ENCODE measurements at places on chromosomes 5 and 9.

- no peak for DNase-seq
- H3K27me3 ChIP-seq = peaks cover 11% of the 10 kb centered on the region
- H3K4me1 ChIP-seq = peaks cover 15% of the 10 kb centered on the region
Observed at GRCh38 chr9:136762915-136763648, 1.2 kb downstream of the LCN15 start.

GRCh38 chr5:175659546-175660253 is 1.8 kb downstream of the HRH2 start:
- H3K27me3 ChIP-seq = peaks cover 12% of the 10 kb centered on the region
- peaks cover 14% of the 10 kb centered on the region for H3K4me1 ChIP-seq
- H3K27ac ChIP-seq = no peak overlapping the region
- no peak for DNase-seq

DNA sequence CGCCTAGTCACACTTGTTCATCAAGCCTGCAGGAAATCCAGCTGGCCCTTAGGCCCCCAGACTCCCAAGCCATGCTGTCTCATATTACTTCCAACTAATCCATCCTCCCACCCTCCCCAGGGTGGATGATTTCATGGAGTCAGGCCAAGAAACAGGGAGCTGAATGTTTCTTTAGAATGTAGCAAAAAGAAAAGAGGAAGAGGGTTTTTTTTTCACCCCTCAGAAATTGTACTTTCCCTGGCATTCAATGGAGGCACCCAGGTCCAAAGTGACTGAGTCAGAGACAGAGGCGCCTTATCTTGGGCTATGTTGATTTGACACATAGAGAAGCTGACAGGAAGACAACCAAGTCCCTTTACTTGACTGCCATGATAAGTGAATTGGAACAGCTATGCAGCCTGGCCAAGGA is 260.2 kb upstream of the NR4A3 start:
- no peaks in the 10 kb centered on the region for H3K4me1 ChIP-seq
- no peak overlapping the region for H3K4me3 ChIP-seq
- no peaks in the 10 kb centered on the region for H3K36me3 ChIP-seq
- no peaks in the 10 kb centered on the region for H3K27me3 ChIP-seq

DNA sequence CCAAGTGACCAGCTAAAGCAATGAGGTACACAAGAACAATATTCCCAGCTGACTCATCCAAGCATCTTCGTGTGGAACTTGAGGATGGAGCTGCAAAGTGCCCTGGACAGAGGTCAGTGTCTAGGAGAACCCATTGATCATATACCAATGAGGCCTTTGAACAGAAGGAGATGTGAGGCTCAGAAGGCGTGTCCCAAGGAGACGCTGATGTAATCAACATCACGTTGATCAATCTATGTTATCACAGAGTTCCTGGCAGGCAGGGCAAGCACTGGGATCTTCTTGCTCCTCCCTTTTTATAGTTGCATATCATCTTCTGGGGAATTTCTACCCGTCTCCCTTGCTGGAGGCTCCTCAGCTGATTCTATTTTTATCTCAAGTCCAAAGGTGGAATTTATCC is 163.4 kb downstream of the TRPM6 start:
- H3K27ac ChIP-seq = no peak overlapping the region
- H3K4me3 ChIP-seq = no peak overlapping the region
- H3K27me3 ChIP-seq = no peaks in the 10 kb centered on the region
- DNase-seq = no peak
- H3K4me1 ChIP-seq = peaks cover 14% of the 10 kb centered on the region

DNA sequence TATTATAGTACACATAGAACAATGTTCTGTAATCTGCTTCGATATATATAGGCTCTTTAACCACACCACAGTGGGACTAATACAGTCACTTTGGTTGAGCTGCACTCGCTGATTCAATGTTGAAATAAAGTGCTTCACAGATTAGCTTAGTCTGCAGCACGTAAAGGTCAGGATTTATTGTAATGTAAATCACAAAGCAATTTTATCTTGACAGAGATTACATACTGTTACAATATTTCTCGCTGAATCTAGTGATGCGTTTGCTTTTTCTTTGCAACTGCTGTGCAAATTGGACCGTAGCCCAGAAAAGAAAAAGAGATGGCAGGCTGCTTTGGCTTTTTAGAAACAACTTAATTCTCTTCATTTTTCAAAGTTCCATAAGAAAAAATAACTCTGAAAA is 52.9 kb downstream of the CETN3 start:
- no peak overlapping the region for H3K27ac ChIP-seq
- no peak overlapping the region for H3K4me3 ChIP-seq
- H3K4me1 ChIP-seq = no peaks in the 10 kb centered on the region

DNA sequence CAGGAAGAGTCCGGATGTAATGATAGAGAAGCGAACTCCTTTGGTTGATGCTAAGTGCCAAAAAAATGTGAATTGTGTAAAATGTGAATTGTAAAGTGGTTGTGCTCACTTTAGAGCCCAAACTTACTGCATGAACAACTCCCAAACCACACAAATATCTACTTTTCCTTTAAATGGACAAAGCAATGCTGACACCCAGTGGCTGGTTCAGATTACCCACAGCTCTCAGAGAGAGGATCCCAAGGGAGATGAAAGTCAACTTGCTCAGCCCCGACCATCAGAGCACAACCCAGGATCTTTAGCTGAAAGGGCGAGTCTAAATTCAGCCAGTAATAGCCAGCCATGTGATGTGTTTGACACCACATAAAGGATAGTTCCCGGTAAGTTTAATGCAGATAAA is 133.7 kb downstream of the NMUR2 start:
- no peaks in the 10 kb centered on the region for H3K36me3 ChIP-seq
- no peak for DNase-seq
- H3K27ac ChIP-seq = no peak overlapping the region
- no peaks in the 10 kb centered on the region for H3K27me3 ChIP-seq
- H3K4me3 ChIP-seq = no peak overlapping the region

DNA sequence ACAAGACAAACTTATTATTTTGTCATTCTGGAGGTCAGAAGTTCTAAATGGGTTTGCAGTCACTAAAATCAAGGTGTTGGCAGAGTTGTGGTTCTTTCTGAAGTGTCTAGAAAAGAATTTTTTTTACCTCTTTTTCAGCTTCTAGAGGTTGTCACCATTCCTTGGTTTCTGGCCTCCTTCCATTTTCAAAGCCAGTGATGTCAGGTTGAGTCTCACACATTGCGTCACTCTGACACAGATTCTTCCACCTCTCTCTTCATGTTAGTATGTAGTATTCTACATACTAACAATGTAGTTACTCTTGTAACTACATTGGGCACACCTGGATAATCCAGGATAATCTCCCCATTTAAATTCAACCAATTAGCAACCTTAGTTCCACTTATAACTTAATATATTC is 290.3 kb downstream of the RFX3 start:
- H3K4me3 ChIP-seq = no peak overlapping the region
- no peaks in the 10 kb centered on the region for H3K27me3 ChIP-seq
- H3K27ac ChIP-seq = no peak overlapping the region

DNA sequence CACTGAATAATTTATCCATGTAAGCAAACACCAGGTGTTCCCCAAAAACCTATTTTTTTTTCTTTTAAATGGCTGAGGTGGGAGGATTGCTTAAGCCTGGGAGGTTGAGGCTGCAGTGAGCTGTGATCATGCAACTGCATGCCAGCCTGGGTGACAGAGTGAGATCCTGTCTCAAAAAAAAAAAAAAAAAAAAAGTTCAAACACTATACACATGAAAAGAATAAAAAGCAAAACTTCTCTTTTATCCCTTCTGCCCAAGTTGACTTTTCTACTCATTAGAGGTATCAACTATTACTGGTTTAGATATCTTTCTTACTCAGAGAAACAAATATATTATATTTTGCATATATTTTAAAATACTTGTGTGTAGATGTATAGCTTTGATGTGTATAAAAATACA is 17.8 kb downstream of the DCTN4 start:
- no peaks in the 10 kb centered on the region for H3K4me1 ChIP-seq
- no peak overlapping the region for H3K4me3 ChIP-seq
- no peak for DNase-seq
- H3K27me3 ChIP-seq = no peaks in the 10 kb centered on the region
- H3K27ac ChIP-seq = no peak overlapping the region

- H3K27ac ChIP-seq = no peak overlapping the region
- H3K27me3 ChIP-seq = no peaks in the 10 kb centered on the region
- peaks cover 3% of the 10 kb centered on the region for H3K36me3 ChIP-seq
- peak; percentile 65 for DNase-seq
- peaks cover 25% of the 10 kb centered on the region for H3K4me1 ChIP-seq
Observed at GRCh38 chr9:87554171-87554910, 56.7 kb downstream of the DAPK1 start.

- no peak overlapping the region for H3K4me3 ChIP-seq
- H3K27ac ChIP-seq = no peak overlapping the region
- no peaks in the 10 kb centered on the region for H3K4me1 ChIP-seq
- no peak for DNase-seq
Observed at GRCh38 chr5:4634342-4634741, 505.8 kb upstream of the ADAMTS16 start.

GRCh38 chr5:159198063-159199036 is 11.0 kb downstream of the RNF145 start:
- H3K27ac ChIP-seq = no peak overlapping the region
- DNase-seq = no peak
- no peaks in the 10 kb centered on the region for H3K4me1 ChIP-seq
- H3K36me3 ChIP-seq = peaks cover 7% of the 10 kb centered on the region
- no peaks in the 10 kb centered on the region for H3K27me3 ChIP-seq

- H3K27ac ChIP-seq = no peak overlapping the region
- no peak for DNase-seq
- H3K36me3 ChIP-seq = no peaks in the 10 kb centered on the region
- H3K4me1 ChIP-seq = no peaks in the 10 kb centered on the region
- H3K27me3 ChIP-seq = no peaks in the 10 kb centered on the region
Observed at GRCh38 chr9:21470126-21470525, 12.0 kb downstream of the IFNE start.

- H3K27me3 ChIP-seq = no peaks in the 10 kb centered on the region
- H3K4me1 ChIP-seq = no peaks in the 10 kb centered on the region
- no peak overlapping the region for H3K27ac ChIP-seq
- DNase-seq = no peak
- no peak overlapping the region for H3K4me3 ChIP-seq
Observed at GRCh38 chr5:112348387-112348786, 70.7 kb downstream of the EPB41L4A start.

- H3K4me3 ChIP-seq = no peak overlapping the region
- DNase-seq = no peak
- H3K4me1 ChIP-seq = peaks cover 15% of the 10 kb centered on the region
Observed at GRCh38 chr5:14724633-14725032, 60.1 kb downstream of the OTULIN start.

DNA sequence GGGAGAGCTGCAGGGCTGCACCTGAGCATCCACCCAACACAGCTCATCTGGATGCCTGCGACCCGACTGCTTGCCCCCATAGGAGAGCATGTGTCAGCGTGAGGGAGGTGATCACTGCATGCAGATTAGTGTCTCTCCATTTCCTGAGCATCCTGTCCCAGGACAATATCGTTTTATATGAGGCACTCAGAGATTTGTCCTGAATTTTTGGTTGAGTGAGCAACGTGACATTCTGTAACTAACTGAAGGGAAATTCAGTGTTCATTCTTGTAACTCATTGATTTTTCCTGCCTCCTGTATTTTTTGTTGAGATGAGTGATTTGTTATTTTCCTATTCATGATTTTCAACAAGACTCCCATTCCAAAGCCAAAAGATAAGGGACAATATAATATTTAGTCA is 20.7 kb upstream of the ANKRD34B start:
- H3K4me3 ChIP-seq = no peak overlapping the region
- no peaks in the 10 kb centered on the region for H3K27me3 ChIP-seq
- no peak for DNase-seq
- H3K36me3 ChIP-seq = no peaks in the 10 kb centered on the region

GRCh38 chr9:10534850-10535249 is 78.0 kb downstream of the PTPRD start:
- peak; percentile 12 for DNase-seq
- H3K4me3 ChIP-seq = no peak overlapping the region
- H3K4me1 ChIP-seq = no peaks in the 10 kb centered on the region
- H3K27me3 ChIP-seq = no peaks in the 10 kb centered on the region
- H3K36me3 ChIP-seq = no peaks in the 10 kb centered on the region
- no peak overlapping the region for H3K27ac ChIP-seq

DNA sequence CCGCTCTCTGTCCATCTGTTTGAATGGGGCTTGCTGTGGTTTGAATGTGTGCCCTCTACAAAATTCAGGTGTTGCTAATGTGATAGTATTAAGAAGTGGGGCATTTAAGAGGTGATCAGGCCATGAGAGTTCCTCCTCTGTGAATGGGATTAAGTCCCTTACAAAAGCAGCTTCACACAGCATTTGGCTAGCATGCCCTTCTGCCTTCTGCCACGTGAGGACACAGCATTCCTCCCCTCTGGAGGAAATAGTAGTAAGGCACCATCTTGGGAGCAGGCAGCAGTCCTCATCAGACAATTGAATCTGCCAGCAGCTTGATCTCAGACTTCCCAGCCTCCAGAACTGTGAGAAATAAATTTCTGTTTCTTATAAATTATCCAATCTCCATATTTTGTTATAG is 540.2 kb downstream of the CSNK1G3 start:
- peaks cover 5% of the 10 kb centered on the region for H3K4me1 ChIP-seq
- no peaks in the 10 kb centered on the region for H3K27me3 ChIP-seq
- no peak for DNase-seq
- no peaks in the 10 kb centered on the region for H3K36me3 ChIP-seq
- H3K27ac ChIP-seq = no peak overlapping the region
- H3K4me3 ChIP-seq = no peak overlapping the region

- no peaks in the 10 kb centered on the region for H3K27me3 ChIP-seq
- H3K36me3 ChIP-seq = no peaks in the 10 kb centered on the region
- H3K4me3 ChIP-seq = no peak overlapping the region
Observed at GRCh38 chr5:137040024-137040423, 459.1 kb downstream of the SPOCK1 start.

DNA sequence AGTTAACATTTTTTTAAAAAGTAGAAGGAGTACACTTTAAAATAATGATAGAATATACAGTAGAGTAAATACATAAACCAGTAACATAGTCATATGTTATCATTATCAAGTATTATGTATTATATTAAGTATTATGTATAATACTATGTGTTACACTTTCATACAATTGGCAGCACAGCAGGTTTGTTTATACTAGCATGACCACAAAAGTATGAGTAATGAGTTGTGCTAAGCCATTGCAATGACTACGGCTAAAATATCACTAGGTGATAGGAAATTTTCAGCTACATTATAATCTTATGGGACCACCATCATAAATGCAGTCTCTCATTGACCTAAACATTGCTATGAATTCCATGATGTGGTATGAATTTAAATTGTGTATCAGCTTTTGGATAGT is 506.0 kb downstream of the HTR1A start:
- no peak for DNase-seq
- no peaks in the 10 kb centered on the region for H3K27me3 ChIP-seq
- no peak overlapping the region for H3K4me3 ChIP-seq
- H3K27ac ChIP-seq = no peak overlapping the region
- no peaks in the 10 kb centered on the region for H3K36me3 ChIP-seq
